NCI-H1694 treated with DMSO at 0.1 percent for 48 hours (cell line): ENCODE measurements at places on chromosomes 5 and 9.

DNA sequence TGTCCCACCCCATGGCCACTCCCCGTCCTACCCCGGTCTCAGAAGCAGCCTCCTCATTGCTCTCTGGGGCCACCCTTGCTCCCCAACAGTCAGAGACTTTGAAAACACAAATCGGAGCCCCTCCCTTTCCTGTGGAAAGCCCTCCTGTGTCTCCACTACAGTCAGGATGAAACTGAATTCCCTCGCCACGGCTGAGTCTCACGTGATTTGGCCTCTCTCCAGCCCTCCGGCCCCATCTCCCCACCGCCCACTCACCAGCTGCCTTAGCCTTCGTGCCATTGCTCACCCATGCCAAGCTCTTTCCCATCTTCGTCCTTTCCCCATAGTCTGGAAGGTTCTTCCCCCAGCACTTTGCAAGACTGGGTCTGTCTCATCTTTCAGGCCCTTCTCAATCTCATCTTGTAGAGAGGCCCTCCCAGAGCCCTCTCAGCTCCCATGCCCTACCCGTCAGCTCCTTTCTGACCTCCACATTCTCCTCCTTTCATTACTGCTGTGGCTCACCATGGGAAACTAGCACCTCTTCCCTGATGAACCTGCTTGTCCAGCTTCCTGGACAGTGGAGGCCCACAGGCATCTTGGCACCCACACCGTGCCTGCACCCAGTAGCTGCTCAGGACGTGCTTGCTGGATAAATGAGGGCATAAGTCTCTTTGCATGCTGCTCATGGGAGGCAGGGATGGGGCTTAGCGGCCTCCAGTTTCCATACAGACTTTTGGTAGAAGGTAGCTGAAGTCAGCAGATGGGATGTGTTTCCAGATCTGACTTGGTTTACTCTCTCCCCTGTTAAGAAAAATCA lies 126.4 kb upstream of the COL5A1 start:
- no peak for DNase-seq

GRCh38 chr5:142870532-142871362 lies 100.6 kb downstream of the ARHGAP26 start:
- DNase-seq = no peak

DNA sequence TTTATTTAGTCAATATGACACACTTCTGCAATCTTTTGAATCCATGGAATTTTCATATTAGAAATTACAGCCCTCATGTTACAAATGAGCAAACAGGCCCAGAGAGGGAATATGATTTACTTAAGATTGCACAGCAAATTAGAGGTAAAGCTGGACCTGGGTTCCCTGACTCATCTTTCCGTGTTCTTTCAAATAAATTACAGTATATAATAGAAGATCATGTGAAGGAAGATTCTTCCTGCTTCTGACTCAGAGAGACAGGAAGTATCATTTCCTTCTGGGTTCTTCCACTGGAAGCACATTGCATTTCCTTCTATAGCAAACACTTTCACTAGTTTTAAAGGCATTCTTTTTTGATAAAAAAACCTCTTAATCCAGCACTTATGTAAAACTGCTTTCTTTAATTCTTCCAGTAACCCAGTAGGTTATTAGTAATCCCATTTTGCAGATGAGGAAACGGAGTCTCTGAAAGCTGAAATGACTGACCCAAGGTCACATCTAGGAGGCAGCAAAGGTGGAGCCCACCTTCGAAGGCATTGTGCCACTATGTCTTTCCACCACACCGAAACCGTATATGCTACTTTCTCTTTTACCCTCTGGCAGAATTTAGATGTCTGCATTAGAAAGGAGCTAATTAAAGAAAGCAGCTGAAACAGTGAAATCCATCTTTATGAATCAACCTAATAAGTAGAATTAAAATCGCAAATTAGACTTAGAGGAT lies 566.7 kb upstream of the KLF4 start:
- DNase-seq = no peak

DNA sequence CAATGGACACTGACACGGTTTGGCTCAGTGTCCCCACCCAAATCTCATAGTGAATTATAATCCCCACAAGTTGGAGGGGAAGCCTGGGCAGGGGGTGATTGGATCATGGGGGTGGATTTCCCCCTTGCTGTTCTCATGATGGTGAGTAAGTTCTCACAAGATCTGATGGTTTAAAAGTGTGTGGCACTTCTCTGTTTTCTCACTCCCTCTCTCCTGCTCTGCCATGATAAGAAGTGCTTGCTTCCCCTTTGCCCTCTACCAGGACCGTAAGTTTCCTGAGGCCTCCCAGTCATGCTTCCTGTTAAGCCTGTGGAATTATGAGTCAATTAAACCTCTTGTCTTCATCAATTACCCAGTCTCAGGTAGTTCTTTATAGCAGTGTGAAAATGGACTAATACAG lies 115.8 kb upstream of the KIF2A start:
- DNase-seq = no peak

DNA sequence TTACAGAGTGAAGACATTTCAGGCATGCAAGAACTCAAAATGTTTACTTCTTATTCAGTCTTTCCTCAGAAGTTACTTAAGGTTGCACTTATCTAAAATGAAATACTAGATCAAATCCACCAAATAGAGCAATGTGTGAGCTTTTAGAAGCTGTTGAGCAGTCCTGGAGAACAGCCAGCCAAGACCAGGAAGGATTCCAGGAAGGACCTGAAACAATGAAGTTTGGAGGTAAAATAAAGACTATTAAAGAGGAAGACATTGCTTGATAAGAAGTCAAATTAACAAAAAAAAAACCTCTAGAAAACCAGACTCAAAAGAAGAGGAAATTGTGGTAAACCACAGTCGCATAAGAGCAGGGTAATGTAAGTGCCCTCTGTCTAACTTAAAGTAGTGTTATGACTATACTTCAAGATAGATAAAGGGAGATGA lies 156.2 kb upstream of the S1PR3 start:
- no peak for DNase-seq

DNA sequence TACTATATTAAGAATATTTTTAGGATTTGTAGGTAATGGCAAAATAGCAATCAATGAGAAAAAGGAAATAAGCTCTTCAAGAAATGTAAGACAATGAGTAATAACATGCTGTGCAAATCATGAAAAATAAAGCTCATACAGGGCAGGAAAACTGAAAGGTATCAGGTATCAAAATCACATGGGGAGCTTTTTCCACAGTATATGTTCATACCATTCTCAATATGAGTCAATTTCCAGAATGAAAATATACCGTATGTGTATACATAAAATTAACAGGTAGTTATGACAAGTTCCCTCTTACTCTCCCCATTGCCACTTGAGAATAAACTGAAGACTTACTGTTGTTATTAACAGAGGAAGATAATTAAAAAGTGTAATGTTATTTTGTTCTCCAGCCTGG lies 35.9 kb downstream of the EFCAB9 start:
- DNase-seq = no peak

GRCh38 chr9:84456527-84456926 lies 116.0 kb upstream of the SLC28A3 start:
- DNase-seq = no peak

GRCh38 chr5:110040178-110040577 lies 350.5 kb downstream of the MAN2A1 start:
- no peak for DNase-seq

DNA sequence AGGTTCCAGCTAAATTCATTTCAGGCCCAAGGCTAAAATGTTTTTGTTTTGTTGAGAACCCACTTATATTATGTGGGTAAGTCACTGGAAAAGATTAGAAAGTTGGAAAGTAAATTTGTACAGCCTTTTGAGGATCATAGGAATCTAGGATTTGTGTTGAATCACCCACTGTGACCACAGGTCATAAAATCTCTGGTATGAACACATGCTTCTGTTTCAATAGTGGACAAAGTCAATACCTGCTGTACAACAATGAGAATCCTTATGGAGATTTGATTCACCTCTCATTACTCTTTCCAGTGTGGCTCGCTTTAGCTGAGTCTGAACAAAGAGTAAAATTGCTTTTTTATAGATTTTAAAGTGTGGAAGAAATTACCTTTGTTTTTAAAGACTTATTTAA lies 369.5 kb downstream of the TMEM167A start:
- DNase-seq = no peak

DNA sequence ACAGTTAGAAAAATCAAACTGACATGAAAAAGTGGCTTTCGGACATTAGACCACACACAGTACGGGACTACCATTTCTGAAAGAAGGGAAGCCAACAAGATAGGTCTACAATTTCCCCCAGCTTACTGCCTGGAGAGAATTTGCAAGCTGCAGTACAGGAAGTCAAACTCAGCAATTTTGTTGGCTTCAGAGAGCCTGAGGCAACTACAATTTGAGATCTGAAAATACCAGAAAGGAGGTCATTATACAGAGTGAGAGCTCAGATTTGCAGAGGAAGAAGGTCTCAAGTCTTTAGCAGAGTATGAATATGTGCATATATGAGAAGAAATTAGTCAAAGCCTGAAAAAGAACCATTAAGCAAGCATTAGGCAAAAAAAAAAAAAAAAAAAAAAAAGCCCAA lies 83.0 kb downstream of the OXCT1 start:
- no peak for DNase-seq
